ENCODE measurements at places on chromosomes 6 and 20.

DNA sequence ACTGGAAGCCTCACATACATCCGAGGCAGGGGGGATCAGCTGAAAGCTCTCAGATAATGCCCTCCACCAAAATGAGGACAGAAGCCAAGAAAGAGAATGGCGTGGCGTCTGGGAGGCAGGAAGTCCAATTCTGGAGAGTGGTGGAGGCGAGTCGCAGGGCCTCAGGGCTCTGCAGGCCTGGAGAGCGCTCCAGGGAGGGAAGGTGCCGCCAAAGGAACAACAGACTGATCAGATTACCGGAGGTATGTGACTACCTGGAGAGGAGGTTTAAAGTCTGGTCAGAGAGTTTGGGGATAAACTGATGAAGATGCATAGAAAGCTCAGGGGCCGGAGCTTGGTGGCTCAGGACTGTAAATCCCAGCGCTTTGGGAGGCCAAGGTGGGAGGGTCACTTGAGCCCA is 11.2 kb upstream of the IP6K3 start:
- DNase-seq = no peak

- no peak for DNase-seq
Observed at GRCh38 chr6:81054036-81054435, 698.4 kb downstream of the TENT5A start.

DNA sequence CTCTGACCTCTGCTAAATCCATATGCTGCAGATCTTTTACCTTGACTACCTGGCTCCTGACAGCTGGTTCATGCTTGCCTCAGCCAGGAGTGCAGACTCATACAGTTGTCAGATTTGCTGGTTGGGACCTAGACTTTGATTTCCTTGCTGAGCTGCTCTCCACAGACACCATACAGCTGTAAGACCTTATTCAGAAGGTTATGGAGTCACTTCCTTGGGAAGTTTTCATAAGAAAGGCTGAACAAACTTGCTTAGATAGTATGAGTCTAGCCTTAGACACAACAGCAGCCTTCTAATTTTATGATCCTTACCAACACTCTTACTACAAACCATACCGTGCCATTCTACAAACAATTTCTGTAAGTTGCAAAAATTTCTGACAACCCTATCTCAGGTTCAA is 102.9 kb downstream of the EDN1 start:
- no peak for DNase-seq

GRCh38 chr20:1062334-1063010 is 55.9 kb upstream of the PSMF1 start:
- no peak for DNase-seq

DNA sequence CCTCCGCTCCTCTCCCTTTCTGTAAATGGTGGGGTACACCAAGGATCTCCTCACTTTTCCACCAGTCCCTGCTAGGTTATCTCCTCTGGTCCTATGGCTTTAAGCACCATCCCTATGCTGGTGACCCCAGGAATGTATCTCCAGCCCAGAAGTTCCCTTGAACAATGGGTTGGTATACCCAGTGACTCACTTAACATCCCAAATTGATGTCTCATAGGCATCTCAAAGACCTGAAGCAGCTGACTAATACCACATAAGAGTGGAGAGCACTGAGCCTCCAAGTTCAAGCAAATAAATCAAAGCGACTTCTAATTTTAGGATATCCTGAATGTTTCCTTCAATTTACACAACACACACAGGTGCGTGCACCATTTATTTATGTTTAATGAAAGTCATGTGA is 48.3 kb downstream of the ADGRF1 start:
- DNase-seq = no peak

- no peak for DNase-seq
Observed at GRCh38 chr6:143397227-143398222, 53.0 kb downstream of the ADAT2 start.

DNA sequence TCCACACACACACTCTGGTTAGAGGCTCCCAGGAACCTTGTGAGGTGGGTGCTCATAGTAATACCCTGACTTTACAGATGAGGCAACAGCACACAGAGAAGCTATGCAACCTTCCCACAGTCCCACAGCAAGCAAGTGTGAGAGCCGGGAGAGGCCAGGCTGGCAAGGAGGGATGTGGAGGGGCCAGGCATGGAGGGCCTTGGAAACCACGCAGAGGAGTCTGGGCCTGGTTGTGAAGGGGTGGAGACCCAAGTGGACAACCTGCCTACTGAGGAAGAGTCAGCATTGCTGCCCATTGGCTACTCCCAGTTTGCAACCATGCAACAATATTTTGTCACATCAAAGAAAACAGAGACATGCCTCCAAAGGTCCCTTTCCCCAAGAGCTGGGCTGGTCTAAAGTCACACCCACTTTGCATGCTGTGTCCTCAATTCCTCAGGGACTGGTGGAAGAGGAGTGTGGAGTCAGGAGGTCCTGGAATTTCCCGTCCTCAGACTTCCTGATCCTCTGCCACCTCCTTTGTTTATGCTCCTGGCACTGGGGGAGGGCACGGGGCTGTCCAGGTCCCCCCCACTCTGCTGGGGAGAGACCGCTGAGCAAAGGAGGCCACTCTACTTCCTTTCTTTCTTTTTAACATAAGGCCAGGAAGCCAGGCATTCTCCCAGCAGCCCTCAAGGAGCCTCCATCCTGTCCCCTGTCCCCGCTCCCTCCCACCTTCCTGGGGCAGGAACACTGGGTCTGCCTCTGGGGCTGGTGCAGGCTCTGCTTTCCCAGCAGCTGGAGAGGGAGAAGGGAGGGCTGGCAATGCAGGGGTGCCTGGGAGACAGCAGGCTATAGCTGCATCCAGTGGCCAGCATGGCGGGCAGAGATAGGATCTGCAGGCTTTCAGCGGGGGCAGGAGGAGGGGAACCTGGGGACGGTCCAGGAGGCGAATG is 68.3 kb downstream of the NOL4L start:
- no peak for DNase-seq

DNA sequence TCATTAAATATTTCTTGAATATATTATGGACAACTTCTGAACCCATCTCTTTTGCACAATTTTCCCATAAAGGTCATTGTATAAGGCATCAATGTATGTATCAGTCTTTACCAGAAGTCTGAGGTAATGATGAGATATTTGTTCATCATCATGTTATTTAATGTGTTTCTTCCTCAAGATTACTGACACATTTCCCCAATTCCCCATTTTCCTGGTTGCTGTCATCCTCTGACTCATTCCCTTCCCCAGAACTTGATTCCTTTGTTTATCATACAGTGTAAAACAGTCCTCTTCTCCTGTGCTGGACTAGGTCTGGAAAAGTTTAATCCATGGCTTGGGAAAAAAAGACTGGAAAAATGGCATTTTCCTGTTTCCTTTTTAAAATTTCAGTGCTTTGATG is 107.9 kb upstream of the FLRT3 start:
- no peak for DNase-seq

DNA sequence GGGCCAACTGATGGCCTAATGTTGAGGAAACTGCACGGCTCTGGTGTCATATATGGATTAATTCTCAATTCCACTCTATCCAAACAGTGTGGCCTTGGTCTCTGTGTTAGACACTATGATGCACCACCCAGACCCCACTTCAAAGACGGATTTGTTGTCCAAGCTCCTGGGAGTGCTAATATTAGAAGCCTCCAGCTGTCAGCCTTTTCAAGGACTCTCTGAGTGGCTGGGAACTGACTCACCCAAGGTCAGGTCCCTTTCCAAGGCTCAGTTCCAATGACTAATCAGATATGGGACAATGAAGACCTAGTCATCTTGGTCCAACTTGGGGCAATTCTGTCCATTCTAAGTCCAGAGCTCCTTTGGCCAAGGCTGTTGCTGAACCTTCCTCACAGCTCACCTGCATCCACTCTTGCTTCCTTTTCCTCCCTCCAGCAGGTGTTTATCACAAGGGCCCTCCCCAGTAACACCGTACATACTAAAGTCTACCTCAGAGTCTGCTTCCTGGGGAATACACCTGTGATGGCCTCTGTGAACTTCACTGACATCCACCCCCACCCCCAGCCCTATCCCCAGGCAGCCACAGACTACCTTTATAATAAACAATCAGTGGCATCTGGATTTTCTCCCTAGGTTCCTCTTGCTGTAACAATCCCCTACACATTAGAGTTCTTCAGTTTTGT is 7.2 kb upstream of the IL20RA start:
- no peak for DNase-seq

DNA sequence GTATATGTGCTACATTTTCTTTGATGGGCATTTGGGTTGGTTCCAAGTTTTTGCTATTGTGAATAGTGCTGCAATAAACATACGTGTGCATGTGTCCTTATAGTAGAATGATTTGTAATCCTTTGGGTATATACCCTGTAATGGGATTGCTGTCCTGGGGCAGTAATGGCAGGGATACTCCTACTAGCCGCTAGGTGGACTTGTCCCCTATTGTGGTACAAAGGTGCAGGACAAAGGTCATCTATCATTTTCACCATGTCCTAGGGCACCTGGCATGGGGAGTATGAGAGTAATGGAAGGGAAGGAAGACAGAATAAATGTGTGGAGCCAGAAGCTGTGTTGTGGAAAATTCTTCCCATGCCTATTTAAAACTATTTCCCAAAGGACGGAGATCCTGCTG is 174.6 kb downstream of the CLIC5 start:
- no peak for DNase-seq

DNA sequence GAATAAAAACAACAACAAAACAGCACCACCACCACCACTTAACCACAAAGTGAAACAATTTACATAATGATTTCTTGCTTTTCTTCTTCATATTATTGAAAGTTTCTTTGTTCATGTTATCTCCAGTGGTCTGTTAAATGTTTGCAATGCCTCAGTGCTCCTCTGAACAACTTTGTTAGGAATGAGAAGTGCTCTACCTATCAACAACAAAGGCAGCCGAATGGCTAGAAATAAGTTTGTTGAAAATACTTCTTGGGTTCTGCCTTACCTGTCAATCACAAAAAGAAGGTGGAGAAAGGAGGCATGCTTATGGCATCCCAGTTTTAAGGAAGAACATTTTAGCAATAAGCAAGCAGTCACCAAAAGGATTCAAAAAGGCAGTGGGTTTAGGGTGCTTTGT is 490.2 kb downstream of the PRKN start:
- no peak for DNase-seq

GRCh38 chr20:11995805-11996567 is 78.3 kb downstream of the BTBD3 start:
- DNase-seq = no peak

DNA sequence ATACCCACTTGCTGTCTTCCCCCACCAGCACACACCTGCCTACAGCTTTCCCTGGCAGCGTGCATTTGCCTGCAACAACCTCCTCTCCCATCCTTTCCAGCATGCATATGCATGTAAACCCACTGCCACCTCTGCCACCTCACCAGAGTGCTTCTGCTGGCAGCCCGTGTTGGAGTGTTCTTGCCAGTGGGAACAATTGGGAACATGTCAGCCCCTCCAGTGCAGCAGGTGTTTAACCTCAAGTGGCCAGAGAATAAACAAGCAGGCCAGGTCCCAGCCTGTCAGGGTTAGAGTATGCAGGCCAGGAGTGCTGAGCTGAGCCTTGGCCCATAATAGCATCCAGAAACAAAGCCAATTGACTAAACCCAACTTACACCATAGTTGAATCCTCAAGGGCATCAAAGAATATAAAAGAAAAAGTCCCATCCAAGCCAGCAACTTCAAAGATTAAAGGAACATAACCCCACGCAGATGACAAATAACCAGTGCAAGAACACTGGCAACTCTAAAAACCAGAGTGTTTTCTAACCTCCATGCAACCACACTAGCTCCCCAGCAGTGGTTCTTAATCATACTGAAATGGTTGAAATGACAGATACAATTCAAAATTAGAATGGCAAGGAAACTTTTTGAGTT is 1212.1 kb upstream of the CITED2 start:
- no peak for DNase-seq

All from stimulated activated CD4-positive, alpha-beta T cell treated with anti-CD3 and anti-CD28 coated beads, Interleukin-1b, Interleukin-23, amount 100 ng/mL, for 4 hours (primary cell).